ENCODE measurements at places on chromosomes 1 and 21.

DNA sequence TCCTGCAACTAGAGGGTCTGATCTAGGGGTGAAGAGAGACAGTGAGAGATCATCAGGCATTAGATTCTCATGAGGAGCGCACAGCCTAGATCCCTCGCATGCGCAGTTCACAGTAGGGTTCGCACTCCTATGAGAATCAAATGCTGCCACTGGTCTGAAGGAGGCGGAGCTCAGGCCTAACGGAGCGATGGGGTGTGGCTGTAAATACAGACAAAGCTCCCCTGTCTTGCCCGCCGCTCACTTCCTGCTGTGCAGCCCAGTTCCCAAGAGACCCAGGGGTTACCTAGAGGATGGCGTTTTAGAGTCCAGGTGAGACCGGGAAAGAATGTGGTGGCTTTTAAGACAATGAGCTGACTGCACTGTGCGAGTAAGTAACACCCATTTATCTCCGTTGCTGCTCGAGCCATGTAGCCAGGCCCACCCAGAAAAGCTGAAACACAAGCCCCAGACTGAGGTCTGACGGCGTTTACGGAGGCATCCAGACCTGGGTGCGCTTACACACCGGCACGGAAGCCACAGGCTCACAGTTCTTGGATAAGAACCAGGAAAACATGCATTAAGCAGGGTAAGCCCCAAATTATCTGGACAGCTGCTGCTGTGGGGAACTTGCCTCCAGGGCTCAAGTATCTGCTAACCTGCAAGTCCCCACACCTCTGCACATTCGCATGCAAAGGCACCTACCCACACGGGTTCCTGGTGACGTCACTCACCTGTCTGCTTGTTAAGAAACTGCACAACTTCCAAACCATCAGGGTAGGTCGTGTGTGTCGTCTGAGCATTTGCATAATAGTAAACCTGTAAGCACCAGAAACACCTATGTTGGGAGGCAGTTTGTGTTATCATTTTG is 12.5 kb downstream of the TCP10L start:
- DNase-seq, result no peak

DNA sequence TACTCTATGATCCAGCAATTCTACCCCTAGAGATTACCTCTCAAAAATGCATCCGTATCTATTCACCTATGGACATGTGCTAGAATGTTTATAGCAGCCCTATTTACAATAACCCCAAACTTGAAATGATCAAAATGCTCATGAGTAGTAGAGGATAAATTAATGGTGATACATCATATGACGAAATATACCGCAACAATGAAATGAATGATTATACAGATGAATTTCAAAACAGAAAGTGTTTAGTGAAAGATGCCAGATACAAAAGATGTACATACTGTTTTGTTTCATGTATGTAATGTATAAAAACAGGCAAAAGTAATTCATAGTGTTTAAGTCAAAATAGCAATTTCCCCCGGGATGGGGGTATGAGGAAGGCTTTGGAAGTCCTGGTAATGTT is 91.0 kb upstream of the CD55 start:
- DNase-seq, result no peak

GRCh38 chr1:54986025-54986424 is 5.6 kb downstream of the TMEM61 start:
- DNase-seq, result no peak

GRCh38 chr21:46039891-46040660 is 57.8 kb upstream of the COL6A2 start:
- DNase-seq, result no peak

GRCh38 chr1:47229031-47229885 is 2.8 kb downstream of the TAL1 start:
- no peak for DNase-seq

GRCh38 chr1:94909486-94909885 is 17.4 kb downstream of the CNN3 start:
- no peak for DNase-seq

DNA sequence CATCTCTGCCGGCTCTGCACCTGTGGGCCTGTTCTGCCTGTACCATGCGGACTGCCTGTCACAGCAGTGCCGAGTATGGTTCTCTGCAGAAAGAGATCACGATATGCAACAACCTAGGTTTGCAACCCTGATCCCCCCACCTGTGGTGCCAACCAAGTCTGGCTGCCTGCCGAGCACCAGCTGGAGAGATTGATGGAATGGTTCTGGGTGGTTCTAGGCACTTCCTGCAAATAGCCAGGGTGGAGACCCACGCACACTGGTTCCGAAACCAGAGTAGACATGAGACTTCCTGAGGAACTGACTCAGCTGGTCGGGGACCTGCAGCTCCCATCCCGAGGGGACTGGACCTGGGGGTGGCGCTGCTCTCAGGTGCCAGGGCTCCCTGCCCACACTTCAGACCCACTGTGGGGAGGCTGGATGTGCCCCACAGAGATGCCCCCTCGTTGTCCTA is 5.4 kb downstream of the TPRG1L start:
- DNase-seq, result no peak

GRCh38 chr1:113253187-113253586 is 137.1 kb upstream of the MAGI3 start:
- DNase-seq, result no peak

GRCh38 chr1:115430441-115431158 is 92.6 kb upstream of the NGF start:
- no peak for DNase-seq

- DNase-seq, result no peak
Measured at GRCh38 chr1:12473596-12474362, 144.2 kb downstream of the DHRS3 start.

- DNase-seq, result no peak
Measured at GRCh38 chr1:211829343-211830054, 1.1 kb downstream of the LPGAT1 start.

GRCh38 chr1:231028682-231029081 is 11.4 kb downstream of the FAM89A start:
- DNase-seq, result no peak

DNA sequence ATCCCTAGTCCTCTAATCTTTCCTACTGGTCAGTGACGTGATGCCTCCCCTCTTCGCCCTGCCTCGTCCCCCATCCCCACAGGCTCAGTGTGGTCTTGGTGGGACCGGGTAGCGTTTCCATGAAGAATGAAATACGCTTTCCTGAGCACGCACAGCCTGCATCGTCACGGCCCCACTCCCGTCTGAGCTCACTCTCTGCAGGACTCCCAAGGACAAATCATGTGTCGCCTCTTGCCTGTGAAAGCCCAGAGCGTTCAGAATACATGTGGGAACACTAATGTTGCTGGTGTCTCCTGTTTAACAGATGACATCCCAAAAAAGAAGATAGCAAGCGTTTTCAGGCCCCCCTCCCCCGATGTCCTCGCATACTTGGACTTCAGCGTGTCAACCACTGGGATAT is 49.2 kb downstream of the S100B start:
- no peak for DNase-seq

DNA sequence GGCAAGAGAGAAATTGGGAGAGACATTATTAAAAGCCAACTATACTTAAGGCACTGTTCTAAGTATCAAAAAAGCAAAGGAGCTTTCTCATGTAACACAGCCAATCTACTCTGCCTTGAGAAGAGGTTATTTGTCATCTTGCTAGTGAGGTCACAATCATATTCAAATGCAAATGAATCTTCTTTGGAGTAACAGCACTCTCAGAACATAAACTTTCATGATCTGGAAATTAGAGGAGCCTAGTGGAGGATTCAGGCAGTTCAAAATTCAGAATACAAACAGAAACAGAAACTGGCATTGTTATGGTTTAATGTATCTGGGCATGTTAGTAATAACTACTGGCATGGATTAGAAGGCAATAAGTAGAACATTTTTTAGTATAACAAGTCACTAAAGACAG is 57.4 kb downstream of the ARID4B start:
- DNase-seq, result no peak

DNA sequence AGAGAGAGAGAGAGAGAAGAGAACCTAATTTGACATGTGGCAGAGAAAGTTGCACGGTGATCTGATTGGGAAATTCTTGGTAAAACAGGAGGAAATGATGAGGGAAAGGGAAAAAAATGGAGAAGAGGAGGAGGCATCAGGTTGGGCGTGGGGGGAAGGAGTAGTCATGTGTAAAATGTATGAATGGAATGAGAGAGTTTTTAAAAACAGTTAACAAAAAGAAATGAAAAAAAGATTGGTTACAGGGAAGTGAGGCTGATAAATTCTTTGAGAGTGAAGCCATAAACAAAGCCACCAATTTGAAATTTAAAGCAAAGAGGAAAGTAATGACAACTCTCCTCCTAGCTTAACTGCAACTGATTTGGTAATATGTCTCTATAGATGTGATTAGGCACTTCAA is 409.2 kb downstream of the USH2A start:
- no peak for DNase-seq

- no peak for DNase-seq
Measured at GRCh38 chr1:23502951-23503350, 19.0 kb upstream of the ASAP3 start.

GRCh38 chr21:42490720-42491119 is 5.3 kb downstream of the RSPH1 start:
- DNase-seq, result no peak

DNA sequence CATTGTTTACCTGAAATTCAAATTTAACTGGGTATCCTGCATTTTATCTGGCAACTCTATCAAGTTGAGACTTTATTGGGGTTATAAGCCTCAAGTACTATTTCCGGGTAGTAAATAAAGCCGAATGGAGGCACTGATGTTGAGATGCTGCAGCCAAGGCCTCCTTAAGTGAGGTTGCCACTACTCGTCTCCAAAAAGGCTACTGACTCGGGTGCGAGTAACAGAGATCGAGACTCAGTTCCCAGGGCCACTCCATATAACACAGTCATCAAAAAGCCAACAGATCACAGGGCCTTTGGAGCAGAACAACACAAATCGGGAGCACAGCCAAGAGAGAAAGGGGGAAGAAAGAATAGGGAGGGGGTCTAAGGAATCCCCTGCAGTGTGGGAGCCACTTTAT is 524 bp downstream of the COPA start:
- no peak for DNase-seq

DNA sequence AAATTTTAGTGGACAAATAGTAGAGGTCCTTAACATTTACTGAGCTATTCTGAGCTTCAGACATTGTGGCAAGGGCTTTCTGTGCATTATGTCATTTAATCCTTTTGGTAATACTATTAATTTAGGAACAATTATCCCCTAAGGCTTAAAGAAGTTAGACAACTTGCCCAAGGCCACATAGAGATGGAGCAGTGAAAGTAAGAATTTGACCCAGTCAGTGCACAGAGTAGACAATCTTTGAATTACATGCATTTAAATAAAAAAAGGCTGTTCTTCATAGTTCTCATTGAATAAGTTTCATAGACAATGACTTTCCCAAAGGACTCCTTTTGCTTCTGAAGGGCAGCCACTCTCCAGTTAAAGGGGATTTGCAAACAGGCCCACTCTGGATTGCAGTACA is 142.7 kb downstream of the RUNX1 start:
- DNase-seq, result no peak

- DNase-seq, result peak; percentile 45
Measured at GRCh38 chr1:16243936-16244649, 7.1 kb upstream of the CPLANE2 start.

GRCh38 chr1:84358695-84359094 is 39.6 kb upstream of the DNASE2B start:
- DNase-seq, result no peak

GRCh38 chr1:204079608-204079999 is 6.7 kb downstream of the SOX13 start:
- no peak for DNase-seq

- DNase-seq, result no peak
Measured at GRCh38 chr21:36790616-36791015, 91.7 kb downstream of the SIM2 start.

DNA sequence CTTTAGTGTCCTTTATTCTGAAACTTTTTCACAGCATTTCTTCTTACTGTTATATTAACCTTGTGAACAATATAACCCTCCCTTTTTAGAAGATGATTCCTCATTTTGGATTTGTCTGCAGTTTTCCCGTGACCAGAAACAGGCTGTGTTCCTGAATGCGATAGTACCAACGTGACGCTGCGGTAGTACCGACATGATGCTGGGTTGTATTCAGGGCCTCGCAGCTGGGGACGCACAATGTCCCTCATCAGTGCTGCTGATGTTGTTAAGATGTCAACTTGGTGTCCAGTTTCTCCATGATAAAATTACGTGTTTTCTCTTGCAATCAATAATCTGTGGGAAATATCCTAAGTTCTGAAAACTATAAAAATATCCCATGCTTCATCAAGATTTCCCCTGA is 761.4 kb upstream of the TPTE start:
- no peak for DNase-seq

GRCh38 chr1:33957854-33958253 is 94.0 kb downstream of the HMGB4 start:
- no peak for DNase-seq

GRCh38 chr1:106972074-106972473 is 84.4 kb upstream of the PRMT6 start:
- no peak for DNase-seq

GRCh38 chr21:36040389-36040788 is 19.9 kb downstream of the SETD4 start:
- no peak for DNase-seq

GRCh38 chr1:29912425-29912824 is 676.1 kb downstream of the PTPRU start:
- DNase-seq, result no peak

- DNase-seq, result no peak
Measured at GRCh38 chr1:12163210-12163609, 3.6 kb upstream of the TNFRSF1B start.

GRCh38 chr1:30274173-30274970 is 449.0 kb downstream of the MATN1 start:
- DNase-seq, result no peak

- DNase-seq, result no peak
Measured at GRCh38 chr1:100087396-100087795, 45.3 kb downstream of the SASS6 start.

DNA sequence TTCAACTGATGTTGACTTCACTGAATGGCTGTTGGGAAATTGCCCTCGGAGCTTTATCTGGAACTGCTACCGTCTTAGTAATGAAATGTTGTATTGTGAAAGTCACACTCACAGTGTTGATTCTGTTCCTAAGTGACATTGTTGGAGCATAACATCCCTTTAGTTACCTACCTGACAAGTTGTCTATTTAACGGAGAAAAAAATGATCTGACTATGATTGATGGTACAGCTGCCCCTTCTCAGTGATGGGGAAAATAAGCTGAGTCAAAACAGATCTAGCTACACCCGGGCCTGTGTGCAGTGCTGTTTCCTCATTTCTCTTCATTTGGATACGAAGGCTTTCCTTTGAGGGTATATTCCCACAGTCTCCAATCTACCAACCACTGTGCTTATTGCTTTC is 472.3 kb upstream of the BRINP3 start:
- no peak for DNase-seq

DNA sequence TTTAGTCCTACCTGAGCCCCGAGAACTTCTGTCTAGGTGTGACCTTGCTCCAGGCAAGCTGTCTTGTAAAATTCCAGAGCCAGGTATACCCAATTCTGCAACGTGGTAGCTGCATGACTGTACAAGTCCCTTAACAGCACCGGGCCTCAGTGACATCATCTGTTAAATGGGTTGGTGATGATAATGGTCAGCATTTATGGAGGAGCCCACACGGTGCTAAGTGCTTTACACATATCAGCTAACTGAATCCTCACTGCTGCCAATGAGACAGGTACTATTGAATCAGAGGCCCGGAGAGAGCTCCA is 37.2 kb upstream of the PADI1 start:
- no peak for DNase-seq

GRCh38 chr1:231186356-231187115 is 24.7 kb downstream of the TRIM67 start:
- no peak for DNase-seq

Data from stimulated activated CD8-positive, alpha-beta memory T cell treated with anti-CD3 and anti-CD28 coated beads, Interleukin-7, amount 100 ng/mL, for 1 hour (primary cell).